Transverse colon (tissue), 4 donors: ENCODE measurements at places on chromosomes 1 and 21. TPM values are rescaled to one million over a fixed set of nuclear protein-coding genes. Genes with fewer than 3 reads are reported as not detected.

DNA sequence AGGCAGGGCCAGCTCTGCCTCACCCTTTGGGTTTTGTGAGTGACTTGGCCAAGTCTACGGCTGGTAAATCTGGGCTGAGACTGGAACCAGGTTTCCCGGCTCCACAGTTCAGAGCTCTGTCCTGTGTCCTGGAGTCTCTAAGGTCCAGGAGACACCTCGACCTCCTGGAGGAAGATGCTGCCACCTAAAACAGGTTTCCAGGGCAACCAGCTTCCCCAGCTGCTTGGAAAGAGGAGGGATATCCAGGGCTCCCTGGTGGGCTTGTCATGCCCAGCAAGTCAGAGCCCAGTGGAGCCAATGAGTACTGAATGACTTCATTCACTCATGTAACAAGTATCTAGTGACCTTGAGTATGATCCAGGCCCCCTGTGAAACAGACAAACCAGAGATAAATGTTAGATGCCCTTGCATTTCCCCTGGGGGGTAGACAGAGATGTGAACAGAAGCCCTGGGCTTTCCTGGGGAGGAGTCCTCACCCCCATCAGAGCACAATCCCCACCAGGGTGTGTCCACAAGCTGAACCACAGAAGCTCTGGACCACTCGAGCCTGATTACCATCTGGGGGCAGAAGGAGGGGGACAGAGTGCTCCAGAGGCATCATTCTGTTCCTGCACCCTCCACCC lies 181.2 kb upstream of the RAB4A start:
- DNase-seq: no peak

- no peak for DNase-seq
Measured at GRCh38 chr21:43958364-43959158, 53.5 kb upstream of the TRAPPC10 start.

- no peak for DNase-seq
Measured at GRCh38 chr1:112544011-112544688, 35.4 kb downstream of the WNT2B start.

DNA sequence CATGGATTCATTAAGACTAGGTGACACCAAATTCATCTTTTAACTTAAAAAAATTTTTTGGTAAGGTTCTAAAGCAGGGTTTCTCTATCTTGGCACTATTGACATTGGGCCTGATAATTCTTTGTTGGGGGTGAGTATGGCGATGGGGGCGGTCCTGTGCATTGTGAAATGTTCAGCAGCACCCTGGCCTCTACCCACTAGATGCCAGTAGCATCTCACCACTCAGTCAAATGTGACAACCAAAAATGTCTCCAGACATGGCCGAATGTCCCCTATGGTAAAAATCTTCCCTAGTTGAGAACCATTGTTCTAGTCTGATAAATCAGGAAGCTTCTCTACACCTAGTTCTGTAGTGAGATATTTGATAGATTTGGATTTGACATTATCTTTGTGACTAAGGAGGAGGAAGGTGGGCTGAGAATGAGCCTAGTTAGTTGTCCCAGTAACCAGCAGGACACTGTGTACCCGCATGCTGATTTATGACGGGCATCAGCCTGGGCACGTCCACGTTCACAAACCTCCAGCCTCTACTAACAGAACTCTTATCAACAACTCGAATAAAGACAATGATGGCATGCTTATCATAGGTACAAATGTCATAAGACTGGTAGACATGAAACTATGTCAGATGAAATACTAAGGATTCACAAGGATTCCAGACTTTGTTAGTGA lies 104.6 kb downstream of the KCND3 start:
- no peak for DNase-seq

FCGR1A gene
- not detected for total RNA-seq

SEMA6C gene
- total RNA-seq: 3.4 TPM

SLC1A7 gene
- total RNA-seq: 1.6 TPM
